Kidney epithelial cell (primary cell): ENCODE measurements at places on chromosomes 2 and 18. TPM values are rescaled to one million over a fixed set of nuclear protein-coding genes. Genes with fewer than 3 reads are reported as not detected.

ARHGAP15 gene
- not detected in 2 replicates for total RNA-seq

CLEC4F gene
- not detected in 2 replicates for total RNA-seq

DNA sequence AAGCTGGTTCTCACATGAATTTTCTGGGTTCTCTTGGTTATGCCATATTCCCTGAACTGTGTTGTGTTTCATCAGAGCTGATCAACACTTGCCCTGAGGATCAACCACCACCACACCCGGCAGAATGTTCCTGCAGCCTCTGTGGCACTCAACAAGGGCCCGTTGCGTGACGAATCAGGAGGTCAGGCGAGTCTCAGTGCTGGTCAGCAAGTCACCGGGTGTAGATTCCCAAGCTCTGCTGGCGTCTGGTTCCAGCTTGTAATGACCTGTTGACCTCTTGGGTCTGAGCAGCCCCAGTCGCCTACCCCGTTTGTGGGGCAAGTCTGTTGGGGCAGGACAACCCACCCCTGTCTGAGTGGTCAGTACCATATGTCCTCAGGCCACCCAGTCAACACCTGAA, 46.0 kb downstream of the ADCY3 start:
- no peak for DNase-seq

DNA sequence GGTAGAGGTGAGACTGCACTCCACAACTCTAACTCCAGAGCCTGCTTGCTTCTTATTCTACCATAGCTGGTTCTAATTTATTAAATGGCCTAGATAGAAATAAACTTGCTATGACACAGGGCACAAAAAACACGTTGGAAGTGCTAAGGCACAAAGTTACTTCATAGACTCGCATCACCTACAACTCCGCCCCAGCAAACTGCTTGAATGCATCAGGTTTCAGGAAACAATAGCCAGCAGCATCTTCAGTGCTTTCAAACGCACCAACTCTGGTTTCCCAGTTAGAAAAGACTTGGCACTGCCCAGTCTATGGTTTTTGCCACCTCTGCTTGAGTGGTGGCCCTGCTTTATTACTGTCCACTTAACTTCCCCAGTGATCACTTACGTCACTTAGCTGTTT, 142.6 kb downstream of the RIF1 start:
- DNase-seq, result no peak
